ENCODE measurements at places on chromosomes 1 and 21. TPM values are rescaled to one million over a fixed set of nuclear protein-coding genes. Genes with fewer than 3 reads are reported as not detected.
A peak's percentile ranks its signal among the peaks of the same experiment; 100 is the strongest.

FGR gene
- 12.6 TPM for total RNA-seq

OPTC gene
- total RNA-seq = not detected

UCK2 gene
- 3.3 TPM for total RNA-seq

DNA sequence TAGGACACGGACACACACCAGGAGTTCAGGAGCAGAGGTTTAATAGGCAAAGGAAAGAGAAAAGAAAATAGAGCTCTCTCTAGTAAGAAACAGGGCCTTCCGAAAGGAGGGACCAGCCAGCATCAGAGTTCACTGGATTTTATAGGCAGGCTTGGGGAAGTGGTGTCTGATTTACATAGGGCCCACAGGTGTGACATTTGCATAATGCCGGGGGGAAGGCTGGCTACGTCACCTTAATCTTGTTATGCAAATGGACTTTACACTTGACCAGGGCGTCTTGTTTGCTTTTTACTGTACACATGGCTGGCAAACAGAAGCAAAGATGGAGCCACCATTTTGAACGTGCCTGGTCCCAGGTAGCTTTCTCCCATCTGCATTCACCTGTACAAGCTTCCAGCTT, at the start of gene OR14A16:
TSS of gene OR14A16 (minus strand) at position 97 of the 400 bp plus-strand sequence. CDS start 8,390 bp downstream, outside the sequence.
- DNase-seq = no peak
- H3K27me3 ChIP-seq = no peaks in the 10 kb centered on the region
- H3K27ac ChIP-seq = no peak within 1 kb of the TSS
- H3K4me3 ChIP-seq = no peak within 1 kb of the TSS

DNA sequence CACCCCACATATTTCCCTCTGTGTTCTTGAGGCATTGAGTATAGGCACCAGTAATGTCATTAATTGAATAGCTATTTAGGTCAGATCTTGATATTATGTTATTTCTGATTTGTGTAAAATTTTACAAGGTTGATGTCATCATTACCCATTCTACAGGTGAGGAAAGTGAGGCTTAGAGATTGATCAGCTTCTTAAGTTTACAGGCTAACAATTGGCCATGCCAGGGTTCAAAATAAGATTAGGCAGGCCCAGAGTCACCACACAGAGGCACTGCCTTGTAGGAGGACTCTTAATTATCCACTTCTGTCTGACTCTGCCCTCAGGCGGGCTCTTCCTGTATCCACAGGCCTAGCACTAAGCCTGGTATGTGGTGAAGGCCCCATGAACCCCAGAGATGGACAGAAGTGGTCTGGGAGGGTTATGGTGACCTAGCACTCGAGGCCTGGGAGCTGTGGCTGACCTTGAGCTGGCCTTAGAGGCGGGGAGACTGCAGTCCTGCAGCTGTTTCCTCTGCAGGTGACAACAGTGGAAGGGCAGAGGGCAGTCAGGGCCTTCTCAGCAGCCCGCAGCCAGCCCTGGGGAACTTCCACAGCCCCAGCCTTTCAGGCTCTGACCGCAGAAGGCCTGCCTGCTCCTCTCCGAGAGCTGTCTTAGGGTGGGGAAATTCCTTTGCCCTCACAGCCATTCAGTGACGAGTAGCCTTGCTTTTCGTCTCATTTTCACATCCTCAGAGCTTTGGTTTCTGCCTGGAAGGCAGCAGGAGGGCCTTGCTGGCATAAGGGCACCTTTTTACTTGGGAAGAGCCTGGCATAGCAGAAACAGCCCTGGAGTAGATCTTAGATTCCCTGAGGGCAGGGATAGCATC, 12.2 kb downstream of the ZDHHC18 start:
- no peaks in the 10 kb centered on the region for H3K27me3 ChIP-seq
- H3K36me3 ChIP-seq = peaks cover 2% of the 10 kb centered on the region
- peaks cover 31% of the 10 kb centered on the region for H3K4me1 ChIP-seq
- peak overlapping the region; percentile 97 for H3K27ac ChIP-seq
- peak overlapping the region; percentile 58 for H3K4me3 ChIP-seq

GRCh38 chr1:51966559-51966958, 23.9 kb downstream of the RAB3B start:
- DNase-seq = no peak
- no peak overlapping the region for H3K27ac ChIP-seq
- H3K27me3 ChIP-seq = peaks cover 15% of the 10 kb centered on the region
- no peak overlapping the region for H3K4me3 ChIP-seq
- peaks cover 2% of the 10 kb centered on the region for H3K4me1 ChIP-seq
- peaks cover 2% of the 10 kb centered on the region for H3K36me3 ChIP-seq

DNA sequence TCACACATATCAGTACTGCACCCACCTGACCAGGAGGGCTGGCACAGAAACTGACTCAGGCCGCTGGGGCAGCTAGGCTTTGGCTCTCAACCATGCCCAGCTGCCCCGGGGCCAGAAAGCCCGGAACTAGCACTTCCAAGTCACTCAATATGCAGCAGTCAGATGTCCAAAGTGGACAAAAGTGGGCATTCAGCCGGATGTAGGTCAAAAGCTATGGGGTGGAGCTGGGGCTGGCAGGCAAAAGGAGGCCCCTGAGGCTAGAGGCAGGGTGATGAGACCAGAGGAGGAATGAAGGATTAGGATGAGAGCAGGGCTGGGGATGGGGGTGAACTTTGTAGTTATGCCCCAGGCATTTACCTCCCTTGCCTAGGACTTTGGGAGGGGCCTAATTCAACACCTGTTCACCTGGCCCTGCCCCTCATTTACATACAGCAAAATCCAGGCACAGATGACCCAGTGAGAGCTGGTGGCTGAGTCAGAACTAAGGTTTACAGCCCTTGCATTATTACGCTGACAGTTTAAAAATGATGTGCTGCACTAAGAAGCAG, 30.7 kb upstream of the EDN2 start:
- H3K4me1 ChIP-seq = peaks cover 15% of the 10 kb centered on the region
- no peak for DNase-seq
- no peak overlapping the region for H3K27ac ChIP-seq

DNA sequence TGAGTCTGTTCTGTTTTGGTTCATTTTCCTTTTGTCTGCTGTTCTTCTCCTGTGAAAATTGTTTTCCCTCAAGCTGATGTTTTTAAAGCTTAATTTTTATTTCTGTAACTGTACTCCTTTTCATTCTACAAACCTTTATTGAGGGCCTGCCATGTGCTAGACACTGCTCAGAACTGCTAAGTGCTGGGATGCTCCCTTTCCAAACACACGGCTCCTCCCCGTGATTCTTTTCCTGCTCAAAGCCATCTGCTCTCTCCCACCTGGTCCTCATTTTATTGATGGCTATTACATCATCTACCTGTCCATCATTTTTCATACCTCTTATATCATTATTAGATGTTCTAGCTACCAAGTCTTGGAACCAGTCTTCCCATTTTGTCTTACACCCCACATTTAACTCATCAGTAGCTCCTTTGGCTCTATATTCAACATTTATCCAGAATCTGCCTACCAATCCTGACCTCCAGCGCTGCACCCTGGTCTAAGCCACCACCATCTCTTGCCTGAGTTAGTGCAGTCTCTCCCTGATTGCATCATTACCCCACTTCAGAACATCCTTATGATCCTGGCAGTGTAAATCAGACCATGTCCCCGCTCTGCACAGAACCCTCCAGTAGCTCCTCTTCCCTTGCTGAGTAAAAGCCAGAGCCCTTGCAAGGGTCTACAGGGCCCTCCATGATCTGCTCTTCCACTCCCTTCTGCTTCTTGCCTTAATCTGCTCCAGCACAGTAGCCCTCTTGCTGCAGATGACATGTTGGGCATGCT, 118.1 kb downstream of the CACNA1E start:
- H3K27ac ChIP-seq = no peak overlapping the region
- no peak overlapping the region for H3K4me3 ChIP-seq
- no peaks in the 10 kb centered on the region for H3K36me3 ChIP-seq
- H3K4me1 ChIP-seq = no peaks in the 10 kb centered on the region

- H3K36me3 ChIP-seq = no peaks in the 10 kb centered on the region
- no peaks in the 10 kb centered on the region for H3K4me1 ChIP-seq
- no peak for DNase-seq
- H3K27ac ChIP-seq = no peak overlapping the region
- no peaks in the 10 kb centered on the region for H3K27me3 ChIP-seq
- no peak overlapping the region for H3K4me3 ChIP-seq
Observed at GRCh38 chr21:29215709-29216108, 83.0 kb upstream of the BACH1 start.

DNA sequence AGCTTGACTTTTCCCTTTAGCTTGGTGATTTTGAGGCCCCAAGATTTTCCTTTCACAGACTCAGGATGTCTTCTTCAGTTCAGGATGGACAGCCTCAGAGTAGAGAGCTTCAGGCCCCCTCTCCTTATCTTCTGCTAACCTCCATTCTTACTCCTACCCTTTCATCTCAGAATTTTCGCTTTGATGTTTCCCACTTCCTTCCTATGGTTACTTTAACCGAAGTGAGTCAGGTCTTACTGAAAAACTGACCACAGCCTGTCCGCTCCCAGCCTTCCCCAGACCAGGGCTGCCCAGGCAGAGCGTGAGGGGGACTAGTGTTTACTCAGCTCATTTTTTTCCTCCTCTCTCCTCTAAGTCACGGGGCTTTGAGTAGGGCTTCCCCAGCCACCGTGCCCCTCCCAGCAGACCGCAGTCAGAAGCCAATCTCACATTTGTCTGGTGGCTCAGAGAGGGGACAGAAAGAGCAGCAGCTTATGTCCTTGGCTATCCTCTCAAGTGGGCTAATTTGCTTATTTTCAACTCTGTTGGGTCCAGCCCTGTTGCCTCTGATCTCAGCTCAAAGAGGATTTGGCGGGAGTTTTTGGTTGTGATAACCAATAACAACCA, 4.2 kb upstream of the IL19 start:
- H3K36me3 ChIP-seq = peaks cover 2% of the 10 kb centered on the region
- no peaks in the 10 kb centered on the region for H3K27me3 ChIP-seq
- peak; percentile 57 for DNase-seq
- H3K27ac ChIP-seq = peak overlapping the region; percentile 87
- peaks cover 57% of the 10 kb centered on the region for H3K4me1 ChIP-seq
- peak overlapping the region; percentile 87 for H3K4me3 ChIP-seq

DNA sequence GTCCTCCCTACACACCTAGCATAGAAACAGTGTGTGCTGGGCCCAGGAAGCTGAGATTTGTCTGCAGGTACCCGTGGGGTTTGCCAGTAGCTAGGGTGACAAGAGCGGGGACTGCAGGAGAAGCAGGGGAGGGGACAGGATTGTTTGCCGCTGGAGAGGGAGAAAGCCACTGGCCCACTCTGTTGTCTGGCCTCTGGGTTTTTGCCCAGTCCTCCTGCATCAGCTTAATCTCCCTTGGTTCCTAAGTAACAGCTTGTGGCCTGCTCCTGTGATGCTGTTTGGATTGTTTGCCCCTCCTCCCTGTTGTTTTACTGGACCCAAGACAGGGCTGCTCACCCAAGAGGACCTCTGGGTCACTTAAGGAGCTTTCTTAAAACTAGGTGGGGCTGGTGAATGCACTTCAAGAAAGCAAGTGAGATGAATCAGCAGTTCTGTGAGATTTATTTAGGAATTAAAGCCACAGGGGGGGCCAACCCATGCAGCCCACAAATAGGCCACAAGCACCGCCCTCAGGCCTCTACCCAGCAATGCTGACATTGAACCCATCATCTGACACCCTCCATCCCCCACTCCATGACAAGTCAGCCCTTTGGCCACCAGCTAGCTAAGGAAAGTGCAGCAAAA, 142.8 kb downstream of the ZZZ3 start:
- no peaks in the 10 kb centered on the region for H3K36me3 ChIP-seq
- H3K4me3 ChIP-seq = no peak overlapping the region
- DNase-seq = no peak

DNA sequence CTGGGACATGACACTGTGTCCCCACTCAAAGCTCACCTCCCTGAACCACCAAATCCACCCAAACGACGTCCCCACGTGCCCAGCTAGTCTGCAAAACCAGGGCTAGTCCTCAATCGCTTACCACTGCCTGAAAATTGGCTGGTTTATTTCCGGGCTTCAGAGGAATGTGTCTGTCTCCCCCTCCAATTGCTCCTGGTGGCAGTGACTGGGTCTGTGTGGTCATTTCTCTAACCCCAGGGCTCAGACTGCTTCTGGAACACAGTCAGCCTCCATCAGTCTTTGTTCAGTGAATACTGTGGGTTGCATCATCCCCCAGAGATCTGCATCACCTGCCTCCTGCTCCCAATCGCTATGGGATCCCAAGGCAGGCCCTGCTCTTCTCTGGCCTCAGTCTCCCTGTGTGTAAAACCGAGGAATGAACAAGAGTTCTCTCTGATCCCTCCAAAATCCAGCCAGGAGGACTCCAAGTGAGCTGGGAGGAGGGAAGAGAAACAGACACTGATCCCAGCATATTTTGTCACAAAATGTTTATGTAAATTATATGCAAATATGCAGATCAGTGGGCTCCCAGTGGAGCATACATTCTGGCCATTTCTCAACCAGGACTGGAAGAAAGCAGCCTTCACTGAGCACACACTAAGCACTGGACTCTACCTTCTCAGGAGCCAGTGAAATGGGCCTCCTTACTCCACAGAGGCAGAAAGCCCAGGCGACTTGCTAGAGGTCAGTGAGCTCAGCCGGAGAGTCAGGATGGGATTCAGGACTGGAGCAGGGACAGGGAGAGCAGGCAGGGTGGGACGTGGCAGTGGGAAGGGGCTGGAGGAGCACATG, 20.9 kb downstream of the SDC3 start:
- DNase-seq = no peak
- no peaks in the 10 kb centered on the region for H3K36me3 ChIP-seq
- H3K27me3 ChIP-seq = peaks cover 25% of the 10 kb centered on the region
- peaks cover 6% of the 10 kb centered on the region for H3K4me1 ChIP-seq

- H3K27me3 ChIP-seq = no peaks in the 10 kb centered on the region
- H3K27ac ChIP-seq = no peak overlapping the region
- H3K4me3 ChIP-seq = no peak overlapping the region
- peaks cover 6% of the 10 kb centered on the region for H3K36me3 ChIP-seq
Observed at GRCh38 chr1:233082778-233083550, 132.6 kb downstream of the NTPCR start.

- H3K36me3 ChIP-seq = peaks cover 3% of the 10 kb centered on the region
- no peak overlapping the region for H3K4me3 ChIP-seq
- peaks cover 70% of the 10 kb centered on the region for H3K27me3 ChIP-seq
- no peak overlapping the region for H3K27ac ChIP-seq
Observed at GRCh38 chr1:159181328-159182024, 10.1 kb downstream of the CADM3 start.

DNA sequence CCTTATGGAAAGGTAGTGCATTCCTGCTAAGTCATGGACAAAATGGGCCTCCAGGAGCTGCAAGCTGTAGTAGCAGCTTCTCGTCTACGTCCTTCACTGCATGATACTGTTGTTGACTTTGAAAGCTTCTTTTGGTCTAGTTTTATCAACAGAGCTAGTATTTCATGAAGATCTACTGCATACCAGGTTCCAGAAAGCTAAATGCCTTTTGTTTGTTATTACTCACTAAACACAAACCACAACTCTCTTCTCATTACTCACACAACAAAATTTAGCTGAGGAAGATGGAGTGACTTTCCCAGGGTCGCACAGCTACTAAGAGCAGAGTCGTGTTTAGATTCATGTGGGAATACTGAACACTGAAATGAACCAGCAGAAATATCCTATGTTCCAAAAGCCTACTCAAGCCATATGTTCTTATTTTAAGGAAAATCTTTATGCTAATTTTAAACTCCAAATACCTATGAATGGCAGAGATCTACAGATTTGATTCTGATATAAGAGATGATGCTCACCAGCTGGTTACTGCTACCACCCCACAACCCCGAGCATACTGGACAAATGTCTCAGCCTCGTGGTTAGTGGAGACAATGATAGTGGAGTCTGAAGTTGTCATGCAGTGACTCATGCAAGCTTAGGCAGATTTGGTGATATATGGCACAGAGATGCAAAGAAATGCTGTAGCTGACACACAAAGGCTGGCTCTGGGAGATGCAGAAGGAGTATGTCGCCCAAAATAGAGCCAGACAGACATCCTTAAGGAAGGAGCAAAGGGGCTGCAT, 20.6 kb downstream of the PGBD2 start:
- H3K4me3 ChIP-seq = no peak overlapping the region
- peaks cover 12% of the 10 kb centered on the region for H3K4me1 ChIP-seq
- H3K27me3 ChIP-seq = peaks cover 10% of the 10 kb centered on the region
- DNase-seq = no peak
- H3K27ac ChIP-seq = no peak overlapping the region

Measured in T-helper 17 cell (primary cell).